ENCODE measurements at places on chromosomes 1 and 21.

DNA sequence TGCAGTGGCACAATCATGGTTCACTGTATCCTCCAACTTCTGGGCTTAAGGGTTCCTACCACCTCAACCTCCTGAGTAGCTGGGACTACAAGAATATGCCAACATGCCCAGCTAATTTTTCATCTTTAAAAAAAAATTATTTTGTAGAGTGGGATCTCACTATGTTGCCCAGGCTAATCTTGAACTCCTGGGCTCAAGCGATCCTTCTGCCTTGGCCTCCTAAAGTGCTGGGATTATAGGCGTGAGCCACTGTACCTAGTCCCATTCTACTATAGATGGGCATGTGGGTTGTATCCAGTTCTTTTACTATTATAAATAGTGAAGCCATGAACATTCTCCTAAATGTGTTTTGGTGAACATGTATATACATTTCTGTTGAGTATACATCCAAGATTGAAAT lies 57.9 kb upstream of the PAXBP1 start:
- DNase-seq = no peak

GRCh38 chr1:154824179-154825000 lies 45.7 kb downstream of the KCNN3 start:
- DNase-seq = no peak

GRCh38 chr1:31815307-31815645 lies 546 bp downstream of the SPOCD1 start:
- no peak for DNase-seq

GRCh38 chr1:111959436-111959835 lies 30.0 kb downstream of the KCND3 start:
- DNase-seq = no peak

DNA sequence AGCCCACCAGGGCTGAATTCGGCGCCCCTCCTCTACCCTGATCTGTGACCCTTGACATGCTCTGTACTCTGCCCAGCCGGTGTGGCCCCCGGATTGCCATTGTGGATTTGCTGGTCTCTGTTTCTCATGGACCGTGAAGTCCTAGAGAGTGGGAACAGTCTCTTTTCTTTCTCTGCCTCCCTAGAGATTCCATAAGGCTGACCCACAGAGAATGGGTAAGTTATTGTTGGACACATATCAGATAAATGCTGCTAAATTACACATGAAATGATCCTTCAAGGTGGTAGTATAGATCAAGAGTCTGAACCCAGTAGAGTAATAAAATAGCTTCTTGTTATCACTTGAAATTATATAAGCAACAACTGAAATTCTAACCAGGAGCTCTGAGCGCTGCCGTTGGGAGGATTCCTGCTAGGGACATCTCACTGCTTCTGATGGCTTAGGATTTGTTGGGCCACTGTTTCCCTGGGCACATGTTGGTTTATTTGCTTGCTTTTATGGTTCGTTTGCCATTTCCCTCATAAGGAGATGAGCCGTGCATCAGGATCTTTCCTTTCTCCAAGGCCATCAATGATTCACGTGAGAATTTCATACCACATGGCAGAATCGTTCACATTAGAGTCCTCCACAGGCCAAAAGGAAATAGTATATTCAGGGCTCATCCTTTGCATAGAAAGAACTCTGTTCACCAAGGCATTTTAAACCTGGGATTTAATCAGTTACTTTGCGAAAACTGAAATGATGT lies 111.9 kb downstream of the ZBTB18 start:
- DNase-seq = no peak

DNA sequence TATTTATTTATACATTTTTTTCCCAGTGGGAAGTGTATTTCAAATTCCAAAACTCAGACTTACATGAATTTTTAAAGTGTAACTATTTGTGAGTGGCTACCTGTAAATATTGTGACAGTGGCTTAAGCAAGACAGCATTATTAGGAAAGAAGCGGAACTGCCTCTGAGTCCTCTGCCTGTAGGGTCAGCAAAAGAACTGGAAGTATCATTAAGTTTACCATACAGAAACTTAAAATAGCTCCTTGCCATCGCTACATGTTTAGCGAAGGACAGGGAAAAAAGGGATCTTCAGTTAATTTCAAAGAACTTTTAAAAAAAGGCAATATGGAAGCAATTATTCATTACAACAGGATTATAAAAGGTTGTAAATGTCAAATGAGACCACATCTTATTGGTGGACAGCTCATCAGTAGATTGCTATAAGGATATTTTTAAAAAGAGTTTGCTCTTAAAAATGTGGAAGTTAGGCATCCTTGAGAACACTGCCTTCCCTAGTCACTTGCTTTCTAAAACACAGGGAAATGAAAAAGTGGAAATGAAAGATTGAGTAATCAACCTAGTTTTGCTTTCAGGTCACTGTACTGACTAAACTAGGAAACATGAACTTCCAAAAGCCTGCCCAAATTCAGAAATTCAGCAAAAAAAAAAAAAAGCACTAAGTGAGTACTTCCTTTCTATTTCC lies 39.2 kb downstream of the NSL1 start:
- no peak for DNase-seq

DNA sequence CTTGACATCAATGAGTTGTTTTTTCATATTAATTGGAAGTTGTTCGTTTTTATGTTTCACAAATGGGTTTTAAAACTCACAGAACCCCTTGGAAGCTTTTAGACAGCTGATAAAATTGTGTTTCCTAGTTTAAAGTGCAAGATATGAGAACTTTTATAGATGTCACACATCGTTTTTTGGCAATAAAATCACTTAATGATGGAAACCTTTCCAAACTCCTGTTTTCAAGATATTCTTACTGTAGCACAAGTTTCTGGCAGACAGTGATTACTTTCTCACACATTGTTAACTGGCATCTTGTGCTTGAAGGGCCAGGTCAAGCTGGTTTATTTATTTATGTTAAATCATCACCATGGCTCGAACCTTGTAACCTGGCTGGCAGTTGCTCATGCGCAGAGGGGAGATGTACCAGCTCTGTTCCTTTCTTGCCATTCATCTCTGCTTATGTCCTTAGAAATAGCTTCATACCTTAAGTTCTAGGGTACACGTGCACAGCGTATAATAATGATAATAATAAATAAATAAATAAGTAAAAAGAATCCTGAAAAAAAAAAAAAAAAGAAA lies 10.2 kb upstream of the RCAN1 start:
- DNase-seq = no peak

DNA sequence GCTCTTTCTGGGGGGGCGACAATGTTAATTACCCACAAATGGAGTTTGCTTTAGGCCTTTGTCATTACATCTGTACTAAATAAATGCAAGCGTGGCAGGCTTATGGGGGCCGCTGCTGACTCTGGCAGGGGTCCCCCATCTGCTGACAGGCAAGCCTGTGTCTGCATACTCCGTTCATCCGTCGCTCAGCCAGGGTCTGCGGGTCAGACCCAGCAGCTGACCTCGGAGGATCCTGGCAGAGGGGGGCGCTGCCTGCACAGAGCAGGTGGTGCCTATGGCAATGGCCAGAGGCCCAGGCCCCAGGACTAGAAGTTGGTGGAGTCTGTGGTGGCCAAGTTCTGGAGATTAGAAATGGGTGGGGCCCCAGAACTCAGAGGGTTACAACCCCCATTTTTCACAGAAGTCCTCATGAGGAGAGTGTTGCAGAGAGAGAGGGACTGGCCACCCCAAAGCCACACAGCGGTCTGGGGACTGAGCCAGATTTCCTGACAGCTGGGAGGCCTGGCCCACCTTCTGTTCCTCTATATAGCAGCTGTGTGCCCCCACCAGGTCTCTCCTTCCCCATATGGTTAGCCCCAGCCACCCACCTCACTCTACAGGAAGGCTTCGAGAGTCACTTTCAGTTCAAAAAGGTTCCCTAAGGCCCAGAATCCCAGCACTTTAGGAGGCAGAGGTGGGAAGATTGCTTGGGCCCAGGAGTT lies 31.0 kb downstream of the TTC39A start:
- no peak for DNase-seq

GRCh38 chr1:230975636-230976035 lies 3.0 kb downstream of the TTC13 start:
- no peak for DNase-seq

- no peak for DNase-seq
Measured at GRCh38 chr1:23401313-23401712, 23.2 kb downstream of the TCEA3 start.

- no peak for DNase-seq
Measured at GRCh38 chr1:17538010-17538409, 1.5 kb upstream of the ARHGEF10L start.

- DNase-seq = no peak
Measured at GRCh38 chr1:76669624-76670315, 197.5 kb upstream of the ST6GALNAC5 start.

- DNase-seq = no peak
Measured at GRCh38 chr1:43039228-43040055, 80.8 kb upstream of the SLC2A1 start.

GRCh38 chr21:27572696-27573095 lies 605.8 kb upstream of the ADAMTS5 start:
- DNase-seq = no peak

- DNase-seq = no peak
Measured at GRCh38 chr1:73500154-73500553, 697.8 kb downstream of the LRRIQ3 start.

GRCh38 chr1:96771847-96772246 lies 50.3 kb downstream of the PTBP2 start:
- DNase-seq = no peak

- DNase-seq = no peak
Measured at GRCh38 chr1:193069748-193070385, 10.5 kb downstream of the RO60 start.

DNA sequence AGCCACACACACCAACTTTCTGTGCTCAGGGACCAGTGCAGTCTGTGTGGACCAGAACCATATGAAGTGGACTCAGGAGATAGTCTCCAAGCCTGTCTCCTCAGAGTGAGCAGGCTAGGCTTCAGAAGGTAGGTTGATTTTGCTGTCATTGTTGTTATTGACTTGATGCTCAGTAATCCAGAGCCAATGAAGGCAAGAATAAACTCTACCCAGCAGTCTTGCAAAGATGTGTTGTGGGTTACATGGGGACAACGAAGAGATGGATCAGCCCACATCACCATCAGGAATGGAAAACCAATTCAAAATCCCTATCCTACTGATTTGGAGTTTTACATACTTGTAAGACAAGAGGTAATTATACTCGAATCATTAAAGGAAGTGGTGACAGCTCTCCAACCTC lies 37.4 kb downstream of the PHC2 start:
- no peak for DNase-seq

GRCh38 chr1:205939690-205940330 lies 3.4 kb downstream of the SLC26A9 start:
- DNase-seq = peak; percentile 96

- no peak for DNase-seq
Measured at GRCh38 chr1:27138927-27139326, 16.0 kb downstream of the SLC9A1 start.

GRCh38 chr1:3024588-3024987 lies 3.3 kb downstream of the ACTRT2 start:
- no peak for DNase-seq

GRCh38 chr1:215890438-215890837 lies 323.3 kb downstream of the KCTD3 start:
- no peak for DNase-seq

DNA sequence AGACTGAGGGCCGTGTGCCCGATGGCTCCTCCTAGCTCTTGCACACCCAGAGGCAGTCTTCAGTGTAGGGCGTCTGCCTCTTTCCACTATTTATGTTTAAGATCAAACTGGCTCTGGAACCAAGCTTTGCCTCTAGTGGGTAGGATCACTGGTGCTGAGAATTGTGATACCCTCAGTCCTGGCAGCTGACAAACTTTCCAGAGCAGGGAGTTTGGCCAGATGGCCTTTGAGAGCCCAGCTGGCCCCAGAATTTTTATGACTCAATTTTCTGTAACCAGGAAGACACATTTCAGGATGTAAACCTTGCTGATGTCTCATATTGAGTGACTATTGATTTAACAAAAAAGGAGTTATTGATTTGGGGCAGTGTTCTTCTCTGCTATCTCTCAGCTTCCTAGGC lies 6.7 kb downstream of the COQ8A start:
- no peak for DNase-seq

DNA sequence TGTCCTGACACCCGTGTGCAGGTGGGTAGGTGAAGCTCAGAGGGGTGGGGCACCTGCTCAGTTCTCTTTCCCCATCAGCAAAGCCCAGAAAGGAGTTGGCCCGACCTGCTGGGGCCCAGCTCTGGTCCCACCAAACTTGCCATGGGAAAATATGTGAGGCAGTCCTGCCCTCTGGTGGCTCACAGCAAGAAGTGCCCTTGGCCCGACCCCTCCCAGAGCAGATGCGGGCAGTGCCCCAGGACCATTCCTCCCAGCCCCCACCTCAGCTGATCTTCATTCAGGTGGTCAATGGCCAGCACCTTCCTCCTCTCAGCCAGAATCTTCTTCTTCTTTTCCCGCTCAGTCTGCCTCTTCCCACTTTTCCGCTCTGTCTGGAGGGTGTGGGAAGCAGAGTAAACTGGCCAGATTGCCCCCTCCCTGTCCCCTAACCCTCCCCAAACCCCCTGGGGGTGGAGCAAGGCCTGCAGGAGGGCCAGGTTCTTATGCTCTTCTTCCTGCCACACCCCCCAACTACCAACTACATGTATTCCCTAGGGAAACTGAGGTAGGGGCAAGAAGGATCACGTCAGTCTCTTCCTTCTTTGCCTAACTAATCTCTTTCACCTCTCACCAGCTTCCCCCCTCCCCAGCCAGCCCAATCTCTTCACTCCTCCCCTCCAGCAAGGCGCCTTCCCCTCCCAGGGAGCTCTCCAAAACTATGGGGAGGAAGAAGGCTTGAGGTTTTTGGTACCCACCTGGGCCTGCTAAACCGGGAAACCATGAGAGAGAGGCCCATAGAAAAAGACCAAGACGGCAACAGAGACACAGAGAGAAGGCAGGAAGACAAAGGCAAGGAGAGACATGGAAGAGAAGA lies 15.6 kb downstream of the TNNT2 start:
- peak; percentile 43 for DNase-seq

DNA sequence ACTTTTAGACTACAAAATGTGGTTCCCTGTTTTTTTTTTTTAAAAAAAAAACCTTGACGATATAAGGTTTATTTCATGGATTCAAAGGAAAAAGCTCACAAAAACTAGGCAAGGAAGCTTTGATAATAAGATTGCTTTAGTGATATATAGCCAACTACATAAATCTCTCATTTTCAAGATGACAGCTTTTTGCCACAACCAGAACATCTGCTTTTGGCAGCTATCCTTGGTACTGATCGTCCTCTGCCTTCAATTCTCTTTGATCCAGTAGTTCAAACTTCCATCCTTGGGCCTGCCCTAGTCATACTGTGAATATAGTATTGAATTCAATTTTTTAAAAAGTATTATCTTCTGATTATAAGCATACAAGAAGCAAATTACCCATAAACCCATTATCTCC lies 72.9 kb upstream of the CD53 start:
- DNase-seq = no peak

- DNase-seq = no peak
Measured at GRCh38 chr21:35737899-35738346, 322.4 kb downstream of the SETD4 start.

- DNase-seq = no peak
Measured at GRCh38 chr1:112522621-112523020, 13.9 kb downstream of the WNT2B start.

GRCh38 chr1:221715321-221716169 lies 26.3 kb downstream of the DUSP10 start:
- peak; percentile 85 for DNase-seq
